ENCODE measurements at places on chromosomes 7 and 10.

DNA sequence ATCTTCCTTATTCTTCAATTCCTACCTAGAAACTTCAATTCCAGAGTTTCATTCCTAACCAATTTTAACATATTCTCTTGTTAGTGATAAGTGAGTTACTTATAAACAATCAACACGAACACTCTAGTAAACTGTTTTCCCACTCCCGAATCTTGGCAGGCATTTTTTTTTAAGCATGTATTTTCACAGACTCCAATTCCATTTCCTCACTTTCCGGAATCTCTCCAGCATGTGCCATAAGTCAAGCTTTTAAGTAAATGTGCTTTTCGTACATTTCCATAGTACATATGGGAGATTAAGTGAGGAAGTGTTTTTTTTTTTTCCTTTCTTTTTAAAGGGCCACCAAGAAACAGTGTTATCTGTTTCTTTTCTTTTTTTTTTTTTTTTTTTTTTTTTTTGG is 89.1 kb downstream of the FGFR2 start:
- DNase-seq, result no peak

GRCh38 chr7:152907042-152907761 is 147.7 kb downstream of the ACTR3B start:
- no peak for DNase-seq

GRCh38 chr7:77420986-77421672 is 5.0 kb upstream of the GSAP start:
- no peak for DNase-seq

GRCh38 chr10:84375011-84375410 is 46.6 kb downstream of the CCSER2 start:
- DNase-seq, result peak; percentile 21

- DNase-seq, result no peak
Observed at GRCh38 chr10:103427866-103428265, 24.3 kb downstream of the CALHM2 start.

DNA sequence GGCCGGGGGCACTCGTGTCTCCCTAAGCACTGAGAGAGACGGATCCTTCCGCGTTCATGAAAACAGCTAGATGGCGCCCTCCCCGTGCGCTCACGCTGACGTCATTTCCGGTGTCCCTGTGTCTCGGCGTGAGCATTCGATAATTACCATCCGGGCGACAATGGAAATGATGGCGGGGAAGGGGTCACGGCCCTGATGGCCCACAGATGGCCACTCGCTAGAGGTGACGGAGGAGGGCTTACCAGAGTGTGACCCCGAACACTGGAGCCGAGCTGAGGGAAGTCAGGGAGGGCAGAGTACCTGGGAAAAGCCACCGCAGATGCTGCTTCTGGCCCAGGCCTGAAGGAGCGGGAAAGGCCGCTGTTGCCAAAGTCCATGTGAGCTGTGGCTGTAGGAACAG is 222.9 kb downstream of the TCERG1L start:
- DNase-seq, result no peak

DNA sequence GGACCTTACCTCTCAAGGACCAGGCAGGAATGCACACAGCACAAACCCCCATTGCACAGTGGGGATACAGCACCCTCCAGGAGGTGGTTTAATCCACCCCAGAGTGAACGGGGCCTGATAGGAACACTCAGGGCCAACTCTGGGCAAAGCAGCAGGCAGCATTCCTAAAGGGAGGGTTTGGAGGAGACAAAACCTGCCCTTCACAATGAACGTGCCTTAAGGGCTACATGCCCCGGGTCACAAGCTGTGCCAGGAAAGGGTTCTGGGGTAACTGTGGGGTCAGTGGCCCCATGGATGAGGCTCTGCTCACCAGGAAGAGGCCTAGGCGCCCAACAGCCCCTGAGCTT is 1.1 kb downstream of the GPRIN2 start:
- DNase-seq, result no peak

GRCh38 chr7:130878785-130879184 is 144.8 kb upstream of the KLF14 start:
- DNase-seq, result no peak

All from GM03348 (cell line).